ENCODE measurements at places on chromosomes 2 and 18.

DNA sequence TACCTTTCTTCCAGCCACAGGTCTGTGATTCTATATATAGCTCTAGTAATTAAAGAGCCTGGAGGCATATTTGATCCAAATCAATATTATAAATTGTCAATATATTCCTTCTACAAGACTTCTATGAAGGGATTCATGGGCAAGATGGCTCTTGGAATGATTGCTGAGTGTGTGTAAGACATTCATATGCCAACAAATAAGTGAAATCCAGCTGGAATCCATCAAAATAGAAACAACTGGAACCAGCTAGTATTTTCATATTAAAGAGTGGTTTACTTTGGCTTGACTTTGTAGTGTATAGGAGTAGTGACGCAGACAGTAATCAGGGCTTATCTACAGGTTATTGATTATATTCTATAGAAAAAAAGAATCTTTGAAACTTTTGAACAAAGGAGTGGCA, 83.4 kb downstream of the CALCRL start:
- DNase-seq = no peak

- no peak for DNase-seq
Measured at GRCh38 chr2:96602330-96602823, 35.7 kb downstream of the KANSL3 start.

GRCh38 chr2:1870431-1870830, 126.1 kb upstream of the PXDN start:
- DNase-seq = no peak

DNA sequence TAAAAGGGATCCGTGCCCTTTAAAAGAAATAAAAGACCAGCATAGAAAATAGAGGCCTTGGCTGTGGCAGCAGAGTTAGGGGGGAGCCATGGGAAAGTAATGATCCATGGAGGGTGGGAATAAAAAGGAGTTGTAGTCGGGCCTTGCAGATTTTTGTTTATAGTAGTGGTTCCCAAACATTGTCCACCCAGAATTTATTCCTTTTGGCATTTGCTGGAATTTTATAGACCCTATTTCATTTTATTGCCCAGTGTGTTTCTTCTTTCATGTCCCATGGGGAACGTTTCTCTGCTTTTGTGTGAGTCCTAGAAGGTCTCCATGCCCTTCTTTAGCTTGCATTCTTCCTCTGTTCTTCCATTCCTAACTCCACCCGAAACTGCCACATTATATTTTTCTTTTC, 222.2 kb downstream of the LTBP1 start:
- no peak for DNase-seq

DNA sequence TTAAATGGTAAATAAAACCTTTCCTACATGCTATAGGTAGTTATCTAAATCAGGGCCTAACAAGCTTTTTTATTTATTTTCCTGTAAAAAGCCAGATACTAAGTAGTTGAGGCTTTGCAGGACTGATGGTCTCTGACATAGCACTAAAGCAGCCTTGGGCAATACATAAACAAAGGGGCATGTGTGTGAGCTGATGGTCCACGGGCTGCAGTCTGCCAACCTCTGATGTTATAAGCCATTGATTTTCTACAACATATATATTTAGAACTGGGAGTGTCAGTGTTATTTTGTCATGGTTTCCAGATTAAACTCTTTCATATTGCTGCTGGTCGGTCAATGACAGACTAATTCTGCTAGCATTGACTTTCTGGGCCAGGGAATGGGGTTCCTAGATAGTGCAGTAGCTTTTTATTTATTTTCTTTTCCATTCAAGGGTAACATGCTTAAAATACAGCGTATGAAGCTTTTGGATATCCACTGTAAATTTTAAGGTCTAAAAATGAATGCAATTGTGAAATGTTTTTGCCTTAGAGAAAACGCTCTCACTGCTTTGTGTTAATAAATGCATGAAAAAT, 134.0 kb downstream of the NEDD4L start:
- no peak for DNase-seq

GRCh38 chr18:23738151-23738550, 48.9 kb downstream of the LAMA3 start:
- DNase-seq = no peak

GRCh38 chr18:74290794-74291471, 830 bp downstream of the CYB5A start:
- no peak for DNase-seq

GRCh38 chr2:239129147-239129920, 271.5 kb downstream of the HDAC4 start:
- no peak for DNase-seq

GRCh38 chr2:54999182-54999581, 51.1 kb downstream of the RTN4 start:
- DNase-seq = no peak

DNA sequence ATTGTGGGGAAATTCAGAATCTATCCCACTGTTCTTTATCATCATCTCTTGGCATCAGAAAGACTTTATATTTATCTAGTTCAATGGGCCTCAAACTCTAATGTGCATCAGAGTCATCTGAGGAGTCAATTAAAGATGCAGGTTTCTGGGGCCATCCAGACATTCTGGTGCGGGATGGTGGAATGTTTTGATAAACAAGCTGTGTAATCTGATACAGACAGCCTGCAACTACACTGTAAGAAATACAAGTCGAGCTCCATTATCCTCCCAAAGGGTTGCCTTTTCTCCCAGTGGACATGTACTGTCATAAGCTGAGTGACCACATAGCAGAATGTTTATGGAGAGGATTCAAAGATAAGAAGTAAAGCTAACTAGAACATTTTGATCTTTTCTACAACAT, 515.3 kb upstream of the DCC start:
- DNase-seq = no peak

GRCh38 chr18:24546307-24546706, 85.9 kb downstream of the HRH4 start:
- no peak for DNase-seq

- DNase-seq = no peak
Measured at GRCh38 chr2:164810843-164811242, 30.8 kb downstream of the COBLL1 start.

DNA sequence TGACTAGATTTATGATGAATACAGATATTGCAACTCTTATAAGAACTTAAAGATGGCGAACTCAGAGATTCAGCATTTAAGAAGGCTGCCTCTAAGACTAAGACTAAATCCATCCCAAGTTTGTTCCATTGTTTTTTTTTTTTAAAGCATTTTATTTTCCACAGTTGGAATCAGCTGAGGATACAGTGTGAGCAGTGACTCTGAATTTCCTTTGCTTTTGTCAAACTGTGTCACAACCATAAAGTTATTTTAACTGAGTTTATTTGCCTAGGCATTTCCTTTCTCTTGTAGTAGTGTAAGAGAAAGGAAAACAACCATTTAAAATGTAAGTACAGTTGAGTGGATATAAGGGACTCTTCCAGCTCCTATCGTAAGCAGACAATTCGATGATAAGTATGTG, 63.9 kb downstream of the ZEB2 start:
- DNase-seq = no peak

All from stimulated activated CD4-positive, alpha-beta T cell treated with anti-CD3 and anti-CD28 coated beads, Interleukin-1b, Interleukin-23, amount 100 ng/mL, for 1 hour (primary cell).